ENCODE measurements at places on chromosomes 2 and 18.

DNA sequence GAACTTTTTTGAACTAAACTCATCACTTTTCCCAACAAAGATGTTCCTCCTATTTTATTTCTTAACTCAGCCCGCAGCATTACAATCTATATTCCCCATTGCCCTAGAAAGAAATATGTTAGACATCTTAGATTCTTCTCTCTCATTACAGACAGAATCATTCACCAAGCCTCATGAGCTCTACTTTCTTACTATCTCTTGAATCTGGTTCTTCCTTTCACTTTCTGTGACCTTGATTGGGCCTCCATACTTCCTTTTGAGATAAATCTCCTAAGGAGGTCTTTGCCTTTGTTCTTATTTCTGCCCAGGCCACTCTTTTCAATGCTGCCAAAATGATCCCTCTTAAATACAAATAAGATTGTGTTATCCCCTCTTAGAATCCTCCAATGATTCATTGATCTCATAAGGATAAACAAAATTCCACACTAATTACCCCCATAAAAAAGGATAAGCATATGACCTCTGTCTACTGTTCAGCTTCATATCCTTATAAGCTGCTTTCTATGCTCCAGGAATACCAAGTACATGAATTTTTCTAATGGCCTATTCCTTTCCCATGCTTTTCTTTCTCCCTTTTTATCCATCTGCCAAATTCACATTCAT, 400.0 kb downstream of the ARHGAP15 start:
- DNase-seq: no peak

- DNase-seq: peak; percentile 61
Observed at GRCh38 chr18:79395761-79396404, at the start of gene NFATC1. TSS of gene NFATC1 (plus strand) at chr18:79395930. CDS start at chr18:79396225, 295 bp downstream.

DNA sequence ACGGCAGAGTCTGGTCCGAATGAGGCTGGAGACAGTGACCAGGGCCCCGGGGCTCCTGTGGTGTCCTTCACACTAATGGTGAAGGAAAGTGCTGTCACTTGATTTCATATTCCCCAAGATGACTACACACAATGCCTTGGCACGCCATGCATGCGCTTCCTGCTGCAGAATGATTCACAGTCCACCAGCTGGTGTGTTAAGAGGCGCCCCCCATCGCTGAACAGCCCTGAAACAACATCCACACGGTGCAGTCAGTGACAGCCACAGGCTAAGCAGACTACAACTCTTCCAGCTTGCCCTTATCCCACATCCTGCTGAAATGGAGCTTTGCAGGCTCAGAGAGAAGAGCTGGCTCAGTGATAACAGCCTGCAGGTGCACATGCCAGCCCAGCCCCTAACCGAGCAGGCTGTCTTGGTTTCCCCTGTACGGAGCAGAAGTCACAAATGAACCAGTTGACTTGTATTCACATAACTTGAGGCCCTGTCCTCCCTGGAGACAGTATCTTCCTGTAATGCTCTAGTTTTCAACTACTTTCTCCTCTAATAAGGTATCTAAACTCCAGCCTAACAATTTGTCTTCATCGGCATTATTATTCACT, 24.3 kb upstream of the CDH20 start:
- no peak for DNase-seq

DNA sequence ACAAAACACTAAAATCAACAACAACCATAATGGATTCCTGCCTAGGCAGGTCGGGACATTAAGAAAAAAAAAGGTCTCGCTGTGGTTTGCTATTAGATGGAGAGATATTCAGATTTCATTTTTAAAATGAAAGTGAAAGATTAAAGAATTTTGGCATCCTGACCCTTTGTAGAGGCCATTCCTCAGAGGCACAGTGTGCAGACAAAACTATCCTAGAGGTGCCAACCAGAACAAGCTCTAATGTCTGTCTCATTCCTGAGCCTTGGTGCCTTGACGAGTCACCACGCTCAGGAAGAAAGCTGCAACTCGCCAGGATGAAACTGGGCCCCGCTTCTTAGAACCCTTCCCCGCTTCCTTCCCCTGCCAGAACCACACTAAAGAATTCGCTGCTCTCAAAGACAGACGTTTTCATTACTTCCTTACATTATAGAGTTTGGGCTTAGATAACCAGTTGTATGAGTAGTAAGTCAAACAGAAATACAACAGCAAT, 156.0 kb downstream of the TGIF1 start:
- DNase-seq: peak; percentile 38

GRCh38 chr2:117832905-117833613, 18.6 kb downstream of the DDX18 start:
- DNase-seq: no peak

- no peak for DNase-seq
Observed at GRCh38 chr2:204183608-204184007, 247.0 kb downstream of the ICOS start.

GRCh38 chr2:36044411-36044810, 311.2 kb upstream of the CRIM1 start:
- DNase-seq: no peak

- no peak for DNase-seq
Observed at GRCh38 chr2:9751831-9752230, 91.4 kb upstream of the TAF1B start.

DNA sequence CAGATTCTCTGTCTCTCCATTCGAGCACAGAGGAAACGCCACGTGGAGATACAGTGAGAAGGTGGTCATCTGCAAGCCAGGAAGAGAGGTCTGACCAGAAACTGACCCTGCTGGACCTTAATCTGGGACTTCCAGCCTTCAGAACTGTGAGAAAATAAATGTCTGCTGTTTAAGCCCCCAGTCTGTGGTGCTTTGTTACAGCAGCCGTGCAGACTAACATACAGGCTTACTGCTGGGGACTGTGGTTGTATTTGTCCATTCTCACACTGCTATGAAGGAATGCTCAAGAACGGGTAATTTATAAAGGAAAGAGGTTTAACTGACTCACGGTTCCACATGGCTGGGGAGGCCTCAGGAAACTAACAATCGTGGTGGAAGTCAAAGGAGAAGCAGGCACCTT, 432.7 kb downstream of the IRS1 start:
- no peak for DNase-seq

DNA sequence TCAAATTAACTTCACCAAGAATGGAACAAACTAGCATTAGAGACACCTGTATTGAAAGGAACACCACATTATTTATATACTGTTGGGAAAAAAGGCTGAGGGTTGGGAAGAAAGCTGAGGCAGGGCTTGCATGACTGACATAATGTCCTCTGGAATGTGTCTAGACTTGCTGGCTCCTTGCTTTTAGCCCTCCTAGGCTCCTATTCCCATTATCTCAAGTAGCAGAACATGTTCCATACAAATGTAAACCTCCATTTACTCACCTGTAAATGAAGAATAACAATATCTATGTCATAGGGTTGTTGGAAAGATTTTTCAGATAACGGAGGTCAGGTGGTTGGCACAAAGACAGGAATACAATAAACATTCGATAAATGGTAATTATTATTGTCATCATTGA, 976 bp upstream of the ACADL start:
- no peak for DNase-seq

GRCh38 chr18:29711932-29712331, 1330.6 kb downstream of the DSC3 start:
- peak; percentile 33 for DNase-seq

GRCh38 chr2:53087262-53087873, 680.2 kb upstream of the CHAC2 start:
- DNase-seq: no peak

GRCh38 chr18:22814329-22814703, 118.8 kb upstream of the RBBP8 start:
- DNase-seq: no peak

- no peak for DNase-seq
Observed at GRCh38 chr18:22349317-22349898, 68.3 kb downstream of the CTAGE1 start.

DNA sequence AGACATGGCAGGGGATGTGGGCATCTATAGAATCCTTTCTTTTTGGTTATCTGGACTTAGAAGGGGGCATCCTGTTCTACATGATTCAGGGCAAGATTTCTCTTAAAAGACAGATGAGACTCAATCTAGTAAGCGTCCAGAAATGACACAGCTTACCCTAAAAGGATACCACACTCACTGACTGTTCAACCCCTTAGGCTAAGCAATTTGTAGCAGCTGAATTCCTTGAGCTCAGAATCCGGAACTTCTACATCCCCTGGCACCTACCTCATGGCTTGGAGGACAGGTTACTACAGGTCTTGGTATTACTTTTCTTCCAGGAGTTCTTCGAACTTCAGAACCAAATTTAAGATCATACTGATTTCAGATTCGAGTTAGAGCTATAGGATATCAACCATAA, 138.4 kb downstream of the LAMA3 start:
- DNase-seq: no peak

- DNase-seq: no peak
Observed at GRCh38 chr2:103265521-103265920, 503.7 kb downstream of the TMEM182 start.

GRCh38 chr2:106983305-106983704, 97.3 kb upstream of the ST6GAL2 start:
- no peak for DNase-seq

GRCh38 chr18:42068030-42068429, 113.0 kb downstream of the PIK3C3 start:
- DNase-seq: no peak

GRCh38 chr2:11674983-11675382, 5.0 kb upstream of the NTSR2 start:
- DNase-seq: no peak

DNA sequence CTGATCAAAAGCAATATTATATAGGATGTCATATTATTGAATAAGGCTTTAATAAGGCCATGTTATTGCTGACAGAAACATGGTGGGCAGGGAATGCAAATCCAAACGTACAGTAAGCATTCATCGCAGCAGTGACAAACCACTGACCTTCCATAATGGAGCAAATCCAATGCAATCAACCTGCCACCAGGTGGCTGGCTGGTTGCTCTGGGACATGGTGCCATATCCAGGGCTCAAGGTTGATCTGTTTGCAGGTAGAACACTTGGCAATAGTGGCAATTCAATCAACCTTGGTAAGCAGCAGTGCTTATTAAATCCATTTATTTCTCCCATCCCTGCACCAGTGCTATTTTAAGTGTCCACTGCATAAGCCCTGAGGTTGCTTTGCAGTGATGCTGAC, 75.4 kb downstream of the CERKL start:
- no peak for DNase-seq

DNA sequence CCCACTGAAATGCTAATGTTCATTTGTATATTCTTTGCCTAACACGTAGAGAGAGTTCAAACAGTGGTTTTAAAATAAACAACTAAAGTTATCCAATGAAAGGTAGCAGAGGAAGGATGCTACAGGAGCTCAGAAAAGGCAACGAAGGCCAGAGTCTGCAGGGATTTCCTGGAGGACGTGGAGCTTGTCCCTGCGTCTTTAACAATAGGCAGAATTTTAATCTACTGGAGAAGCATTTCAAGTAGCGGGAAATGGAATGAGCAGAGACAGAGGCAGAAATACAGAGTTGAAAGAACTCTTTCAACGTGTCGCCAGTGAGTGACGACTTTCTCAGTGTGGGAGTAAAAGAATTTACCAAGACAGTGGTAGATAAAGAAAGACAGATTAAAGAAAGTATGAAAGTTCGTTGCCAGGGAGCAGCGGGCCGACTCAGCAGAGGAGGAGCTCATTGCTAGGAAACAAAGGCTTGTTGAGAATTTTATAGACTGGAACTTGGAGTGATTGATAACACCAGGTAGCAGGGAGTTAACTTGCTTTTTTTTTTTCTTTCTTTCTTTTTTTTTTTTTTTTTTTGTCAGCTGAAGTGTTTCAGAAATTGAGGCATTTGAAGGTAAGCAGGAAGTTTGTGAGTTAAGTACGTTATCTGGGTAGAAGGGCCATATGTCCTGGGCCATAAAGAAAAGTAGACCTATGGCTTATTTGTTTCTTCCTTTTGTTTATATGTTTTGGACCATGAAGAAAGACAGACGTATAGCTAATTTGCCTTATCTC, 625 bp upstream of the NBAS start:
- DNase-seq: peak; percentile 35

DNA sequence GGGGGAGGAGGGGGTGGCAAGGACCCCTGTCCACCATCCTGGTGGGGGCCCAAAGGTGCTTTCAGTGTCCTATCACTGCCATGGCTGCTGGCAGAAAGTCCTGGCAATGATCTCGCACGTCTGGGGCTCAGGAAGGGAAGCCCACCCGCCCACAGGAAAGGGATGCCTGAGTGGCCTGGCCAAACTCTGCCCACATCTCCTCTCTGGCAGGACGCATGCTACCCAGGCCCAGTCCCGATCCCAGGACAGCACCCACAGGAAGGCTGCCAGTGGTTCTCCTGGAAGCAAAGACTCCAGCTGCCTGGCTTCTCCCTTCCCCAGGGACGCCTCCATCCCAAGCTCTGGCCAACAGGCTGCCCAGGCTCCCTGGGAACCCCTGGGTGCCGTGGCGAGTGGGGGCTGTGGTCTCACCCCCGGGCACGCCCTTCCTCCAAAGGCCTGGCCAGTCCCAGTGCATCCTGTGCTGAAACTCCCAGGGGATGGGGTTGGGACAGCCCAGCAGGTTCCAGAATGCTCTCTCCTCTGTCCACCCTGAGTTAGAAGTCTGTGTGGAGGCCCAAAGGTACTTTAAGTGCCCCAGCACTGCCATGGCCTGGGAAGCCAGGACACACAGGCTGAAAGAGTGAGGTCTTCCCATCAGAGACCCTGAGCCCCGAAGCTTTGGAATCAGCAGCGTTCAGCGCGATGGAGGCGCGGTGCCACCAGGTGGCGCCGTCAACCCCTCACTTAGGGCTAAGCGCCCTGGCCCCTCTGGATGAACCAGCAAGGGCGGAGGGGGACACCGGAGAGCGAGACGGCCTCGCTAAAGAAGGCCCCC, 29.8 kb upstream of the TAF1B start:
- DNase-seq: peak; percentile 63

DNA sequence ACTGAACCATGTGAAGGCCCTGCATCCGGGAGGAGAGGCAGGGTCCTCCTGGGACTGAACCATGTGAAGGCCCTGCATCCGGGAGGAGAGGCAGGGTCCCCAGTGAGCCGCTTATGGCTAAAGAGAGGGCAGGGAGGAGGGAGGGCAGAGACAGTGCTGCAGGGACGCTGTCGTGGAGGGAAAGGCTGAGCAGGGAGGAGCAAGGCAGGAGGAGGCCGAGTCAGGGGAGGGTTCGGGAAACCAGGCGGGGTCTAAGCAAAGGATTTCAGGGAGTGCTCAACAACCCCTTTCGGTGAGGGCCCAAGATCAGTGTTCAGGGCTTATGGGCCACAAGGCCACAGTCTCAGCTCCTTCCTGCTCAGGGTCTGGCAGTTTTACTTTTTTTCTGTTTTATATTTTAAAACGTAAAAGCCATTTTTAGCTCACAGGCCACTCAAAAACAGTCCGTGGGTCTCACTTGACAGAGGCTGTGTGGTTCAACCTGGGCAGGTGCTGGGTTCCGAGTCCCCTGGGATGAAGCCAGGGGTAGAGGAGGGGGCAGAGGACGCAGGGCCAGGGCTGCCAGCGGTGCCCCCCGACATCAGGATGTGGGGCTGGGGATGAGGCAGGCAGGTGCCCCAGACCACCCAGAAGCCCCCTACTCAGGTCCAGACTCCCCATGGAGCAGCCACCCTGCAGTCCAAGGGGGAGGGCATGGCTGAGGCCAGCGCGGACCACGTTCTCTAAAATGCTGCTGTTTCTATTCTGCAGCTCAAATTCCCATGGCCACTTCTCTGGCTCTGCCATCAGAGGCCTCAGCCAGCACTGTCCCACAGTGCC, 5.2 kb downstream of the TMEM18 start:
- no peak for DNase-seq

- DNase-seq: no peak
Observed at GRCh38 chr2:10229462-10230099, 73.1 kb upstream of the HPCAL1 start.

Data from LoVo (cell line).